Chondrocyte (in vitro differentiated cells): ENCODE measurements at places on chromosomes 6 and 20.
A peak's percentile ranks its signal among the peaks of the same experiment; 100 is the strongest.

GRCh38 chr20:2707353-2708072 is 14.9 kb downstream of the EBF4 start:
- peak; percentile 66 for DNase-seq

GRCh38 chr6:108672641-108673040 is 111.9 kb downstream of the FOXO3 start:
- DNase-seq, result no peak

GRCh38 chr6:46380152-46380807 is 111.0 kb downstream of the RCAN2 start:
- no peak for DNase-seq

DNA sequence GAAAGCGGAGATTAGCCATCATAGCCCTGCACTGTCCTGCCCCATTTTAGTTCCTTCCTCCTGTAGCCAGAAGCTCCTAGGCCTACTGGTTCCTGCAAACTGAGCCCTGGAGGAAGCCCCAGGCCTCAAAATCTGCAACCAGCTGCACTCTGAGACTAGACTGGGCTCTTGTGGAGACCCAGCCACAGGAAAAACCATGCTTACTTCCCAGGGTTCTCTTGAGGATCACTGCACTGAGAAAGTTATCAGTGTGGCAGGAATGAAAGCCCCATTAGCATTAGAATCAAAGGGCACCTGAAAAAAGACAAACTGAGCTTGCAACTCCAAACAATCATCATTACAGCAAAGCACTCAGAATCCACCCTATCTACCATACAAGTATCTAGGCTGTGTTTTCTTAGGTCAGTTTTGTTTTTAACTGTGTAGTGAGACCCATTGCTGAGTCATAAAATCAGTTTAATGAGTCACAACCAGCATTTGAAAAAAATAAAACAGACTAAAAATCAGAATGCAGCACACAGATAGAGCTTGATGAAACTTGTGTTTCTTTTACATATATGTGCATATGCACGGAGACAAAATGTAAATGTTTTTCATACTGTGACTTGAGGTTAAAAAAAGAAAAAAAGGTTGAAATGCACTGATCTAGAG is 91.0 kb downstream of the UNC5CL start:
- DNase-seq, result no peak

DNA sequence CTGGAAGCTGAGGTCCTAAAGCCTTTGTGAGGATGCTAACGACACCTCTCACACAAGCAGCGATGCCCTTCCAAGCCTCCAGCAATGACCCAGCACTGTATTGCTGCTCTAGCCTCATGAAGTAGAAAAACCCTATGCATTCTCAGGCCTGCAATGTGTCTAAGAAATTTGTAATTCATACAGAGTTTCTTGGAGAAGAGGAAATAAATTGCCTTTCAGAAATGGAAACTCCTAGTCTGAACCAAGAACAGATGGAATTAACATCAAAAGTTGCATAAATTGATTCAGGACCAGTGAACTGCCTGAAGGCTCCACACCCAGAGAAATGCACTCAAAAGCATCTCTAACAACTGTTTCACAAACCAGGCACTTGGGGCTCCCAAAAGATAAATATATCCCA is 353.6 kb downstream of the ADGRB3 start:
- DNase-seq, result no peak

- no peak for DNase-seq
Observed at GRCh38 chr20:58911309-58911708, 58.8 kb downstream of the GNAS start.

GRCh38 chr20:23602241-23602640 is 3.5 kb downstream of the CST9 start:
- no peak for DNase-seq

DNA sequence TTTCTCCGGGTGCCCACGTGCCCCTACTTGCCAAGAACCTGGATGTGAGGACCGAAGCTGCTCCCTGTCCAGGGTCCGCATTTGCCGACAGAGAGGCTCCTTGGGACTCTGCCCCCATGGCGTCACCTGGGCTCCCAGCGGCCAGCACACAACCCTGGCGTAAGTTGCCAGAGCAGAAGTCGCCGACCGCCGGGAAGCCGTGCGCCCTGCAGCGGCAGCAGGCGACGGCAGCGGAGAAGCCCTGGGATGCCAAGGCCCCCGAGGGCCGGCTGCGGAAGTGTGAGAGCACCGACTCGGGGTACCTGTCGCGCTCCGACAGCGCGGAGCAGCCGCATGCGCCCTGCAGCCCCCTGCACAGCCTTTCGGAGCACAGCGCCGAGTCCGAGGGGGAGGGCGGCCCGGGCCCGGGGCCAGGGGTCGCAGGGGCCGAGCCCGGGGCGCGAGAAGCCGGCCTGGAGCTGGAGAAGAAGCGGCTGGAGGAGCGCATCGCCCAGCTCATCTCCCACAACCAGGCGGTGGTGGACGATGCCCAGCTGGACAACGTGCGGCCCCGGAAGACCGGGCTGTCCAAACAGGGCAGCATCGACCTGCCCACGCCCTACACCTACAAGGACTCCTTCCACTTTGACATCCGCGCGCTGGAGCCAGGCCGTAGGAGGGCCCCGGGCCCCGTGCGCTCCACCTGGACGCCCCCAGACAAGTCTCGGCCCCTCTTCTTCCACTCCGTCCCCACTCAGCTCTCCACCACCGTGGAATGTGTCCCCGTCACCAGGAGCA is 28.3 kb downstream of the ZNF831 start:
- DNase-seq, result no peak

GRCh38 chr6:3222506-3223038 is 4.9 kb downstream of the TUBB2B start:
- no peak for DNase-seq

GRCh38 chr6:38259736-38260135 is 380.0 kb downstream of the BTBD9 start:
- DNase-seq, result no peak
